ENCODE measurements at places on chromosomes 5 and 9.

- peak; percentile 11 for DNase-seq
These were observed 518 bp downstream of the ERBIN start for GRCh38 chr5:65926893-65927292.

DNA sequence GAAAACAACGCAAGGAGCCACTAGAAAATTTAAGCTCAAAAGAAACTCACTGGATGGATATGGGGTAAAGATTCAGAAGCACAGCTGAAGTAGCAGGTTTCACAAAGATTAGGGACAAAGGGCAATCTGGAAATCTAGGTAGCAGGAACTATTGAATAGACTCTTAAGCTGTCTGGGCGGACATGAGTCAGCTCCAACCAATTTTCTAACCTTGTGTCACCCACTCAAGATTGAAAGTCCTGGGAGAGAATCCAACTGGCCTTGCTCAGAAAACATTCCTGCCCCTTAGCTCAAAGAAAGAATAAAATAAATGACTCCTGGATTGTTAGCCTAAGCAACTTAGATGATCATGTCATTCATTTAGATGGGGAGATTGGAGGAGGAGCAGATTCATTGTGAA, 69.2 kb downstream of the STK32A start:
- DNase-seq: no peak

DNA sequence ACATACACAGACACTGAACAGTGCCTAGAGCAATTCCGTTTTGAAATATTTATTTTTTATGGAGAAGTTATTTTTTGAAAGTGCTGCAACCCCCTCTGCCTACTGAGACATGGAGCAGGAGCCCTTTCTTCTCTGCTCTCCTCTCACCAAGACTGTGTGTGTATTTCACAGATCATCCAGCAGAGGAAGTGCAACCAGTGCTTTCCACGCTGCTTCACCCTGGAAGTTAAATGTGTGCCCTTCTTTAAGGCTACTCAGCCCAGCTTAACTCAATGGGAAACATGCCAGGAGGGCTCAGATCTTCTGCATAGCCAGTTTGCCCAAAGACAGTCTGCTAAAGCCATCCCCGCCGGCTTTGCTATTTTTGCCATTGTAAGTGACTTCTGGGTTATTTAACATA, 606.3 kb downstream of the TLE1 start:
- DNase-seq: no peak

DNA sequence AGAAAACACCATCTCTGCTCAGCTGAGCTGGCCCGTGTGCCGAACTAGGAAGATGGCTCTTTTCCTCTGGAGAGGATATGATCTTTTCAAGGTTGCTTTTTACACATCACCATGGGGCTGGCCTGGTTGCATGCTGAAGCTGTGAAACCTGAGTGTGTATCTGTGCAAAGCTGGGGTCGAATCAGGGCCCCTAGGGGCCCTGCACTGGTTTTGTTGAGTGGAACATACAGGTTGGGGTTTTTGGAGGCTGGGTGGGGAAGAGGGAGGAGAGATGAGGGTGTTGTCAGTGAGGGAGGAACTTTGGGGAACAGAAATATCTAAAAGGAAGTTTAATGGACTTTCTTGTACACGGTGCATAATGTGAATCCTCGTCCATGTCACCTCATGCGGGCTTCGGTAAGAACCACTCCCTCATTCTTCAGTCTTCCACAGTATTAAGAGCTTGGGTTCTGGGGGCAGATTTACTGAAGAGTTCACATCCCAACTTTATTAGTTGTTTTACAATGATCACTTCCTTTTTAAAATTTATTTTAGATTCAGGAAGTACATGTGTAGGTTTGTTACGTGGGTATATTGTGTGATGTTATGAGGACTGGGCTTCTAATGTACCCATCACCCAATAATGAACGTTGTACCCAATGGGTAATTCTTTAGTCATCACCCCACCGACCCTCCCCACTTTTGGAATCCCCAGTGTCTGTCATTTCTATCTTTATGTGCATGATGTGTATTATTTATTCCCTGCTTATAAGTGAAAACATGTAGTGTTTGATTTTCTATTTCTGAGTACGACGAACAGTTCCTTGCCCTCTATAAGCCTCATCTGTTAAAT, 238.2 kb downstream of the NR3C1 start:
- DNase-seq: no peak

DNA sequence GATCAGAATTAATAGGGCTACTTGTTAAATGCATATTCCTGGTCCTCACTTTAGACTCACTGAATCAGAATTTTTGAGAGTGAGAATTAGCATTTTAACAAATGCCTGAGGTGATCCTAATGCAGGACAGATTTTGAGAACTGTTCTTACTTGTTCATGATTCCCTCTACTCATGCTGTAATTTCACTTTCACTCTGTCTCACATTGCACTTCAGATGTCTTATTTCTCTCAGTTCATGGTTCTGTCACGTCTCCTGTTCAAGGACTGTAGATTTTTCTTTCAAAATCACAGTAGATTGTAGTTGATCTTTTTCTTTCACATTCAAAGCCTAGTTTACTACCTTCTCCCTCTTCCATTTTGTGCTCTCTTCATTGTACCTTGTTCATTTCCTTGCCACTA, 54.3 kb downstream of the ADGRV1 start:
- DNase-seq: no peak

DNA sequence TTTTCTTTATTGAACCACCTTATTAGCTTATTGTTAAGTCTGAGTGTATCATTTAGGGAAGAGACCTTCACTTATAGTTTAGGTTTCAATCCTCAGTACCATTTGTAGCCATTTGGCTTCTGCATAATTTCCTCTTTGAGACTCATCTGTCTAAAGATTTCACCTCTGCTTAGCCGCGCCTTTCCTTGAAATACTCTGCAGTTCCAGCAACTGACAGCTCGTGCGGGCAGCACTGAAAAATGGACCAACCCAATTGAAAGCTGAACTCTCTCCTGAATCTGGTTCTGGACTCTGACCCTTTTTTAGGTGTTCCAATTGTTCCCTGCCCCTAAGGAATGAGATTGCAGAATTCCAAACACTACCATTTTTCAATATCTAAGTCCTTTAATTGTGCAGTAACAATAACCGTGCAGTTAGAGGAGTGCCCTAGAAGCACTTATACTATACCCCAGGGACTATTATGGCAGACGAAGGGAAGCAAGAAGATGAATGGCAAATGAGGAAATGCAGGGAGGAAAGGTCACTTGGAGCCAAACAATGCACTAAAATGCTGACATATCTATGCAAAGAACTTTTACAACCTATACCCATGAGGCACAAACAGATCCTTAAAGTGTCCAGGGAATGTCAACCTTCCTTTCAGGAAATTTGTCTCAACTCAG, 50.1 kb upstream of the PDE4D start:
- DNase-seq: no peak

DNA sequence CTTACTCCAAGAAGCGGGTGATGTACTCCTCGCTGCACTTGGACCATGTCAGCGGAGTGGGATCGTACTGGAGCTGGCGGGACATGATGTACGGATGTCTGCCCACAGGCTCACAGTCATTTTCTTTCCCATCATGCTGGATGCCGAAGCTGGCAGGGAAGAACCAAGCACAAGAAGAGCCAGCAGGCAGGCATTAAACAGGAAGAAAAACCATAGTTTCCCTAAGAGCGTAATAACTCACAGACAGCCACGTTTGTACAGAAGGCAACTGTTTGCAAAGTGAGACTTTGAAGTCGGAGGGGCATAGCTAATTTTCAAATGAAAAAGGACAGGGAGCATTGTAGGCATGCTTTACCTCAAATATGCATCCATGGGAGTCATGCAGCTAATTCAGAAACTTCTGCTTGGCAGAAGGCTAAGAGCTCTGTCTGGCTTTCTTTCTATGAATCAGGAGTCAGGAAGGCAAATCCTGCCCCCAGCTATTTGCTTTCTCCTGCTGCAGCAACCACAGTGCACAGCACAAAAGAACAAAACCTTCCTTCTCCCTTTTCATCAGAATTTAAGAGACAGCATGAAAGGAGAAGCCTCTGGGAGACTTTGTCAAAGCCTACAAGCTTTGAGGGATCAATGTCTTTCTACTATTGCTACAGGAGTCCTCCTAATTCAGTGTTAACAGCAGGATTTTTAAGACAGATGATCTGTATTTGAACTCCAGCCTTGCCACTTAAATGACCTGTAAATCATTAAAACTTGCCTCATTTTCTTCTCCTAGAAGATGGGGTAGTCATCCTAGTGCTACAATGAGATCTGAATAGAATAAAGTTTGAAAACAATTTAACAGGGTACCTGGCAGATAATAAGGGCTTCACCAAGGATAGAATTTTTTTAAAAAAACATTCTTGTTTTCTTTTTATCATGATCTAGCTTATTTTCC, 209.1 kb downstream of the TARS1 start:
- DNase-seq: no peak
